Calu3 (cell line): ENCODE measurements at places on chromosomes 1 and 21.

DNA sequence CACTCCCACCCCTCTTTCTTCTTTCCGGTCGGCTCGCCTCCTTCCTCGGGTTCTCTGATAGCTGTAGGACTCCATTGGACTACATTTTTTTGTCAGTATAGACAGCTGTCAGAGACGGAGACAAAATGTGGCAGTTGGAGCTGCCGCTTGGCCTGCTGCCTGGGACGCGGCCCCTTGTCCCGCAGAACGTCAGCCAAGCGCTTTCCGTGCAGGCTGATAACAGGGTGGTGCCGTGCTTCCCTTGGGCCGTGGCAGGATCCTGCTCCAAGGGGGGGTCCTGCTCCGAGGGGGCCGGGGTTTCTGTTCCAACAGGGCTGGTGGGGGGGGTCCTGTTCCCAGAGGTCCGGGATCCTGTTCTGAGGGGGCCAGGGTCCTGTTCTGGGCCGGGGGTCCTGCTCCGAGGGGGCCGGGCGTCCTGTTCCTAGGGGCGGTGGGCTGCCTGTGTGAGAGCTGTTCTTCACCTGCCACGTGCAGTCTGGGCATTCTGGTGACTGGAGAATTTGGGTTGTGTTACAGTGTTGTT, 4.9 kb downstream of the SKI start:
- peak overlapping the region; percentile 87 for H3K4me3 ChIP-seq
- H3K4me1 ChIP-seq: peaks cover 20% of the 10 kb centered on the region
- no peaks in the 10 kb centered on the region for H3K27me3 ChIP-seq
- H3K27ac ChIP-seq: no peak overlapping the region
- peaks cover 50% of the 10 kb centered on the region for H3K36me3 ChIP-seq
- no peak for DNase-seq

- no peak for DNase-seq
- H3K36me3 ChIP-seq: no peaks in the 10 kb centered on the region
These were observed 53.6 kb downstream of the FGGY start for GRCh38 chr1:59350521-59350920.

DNA sequence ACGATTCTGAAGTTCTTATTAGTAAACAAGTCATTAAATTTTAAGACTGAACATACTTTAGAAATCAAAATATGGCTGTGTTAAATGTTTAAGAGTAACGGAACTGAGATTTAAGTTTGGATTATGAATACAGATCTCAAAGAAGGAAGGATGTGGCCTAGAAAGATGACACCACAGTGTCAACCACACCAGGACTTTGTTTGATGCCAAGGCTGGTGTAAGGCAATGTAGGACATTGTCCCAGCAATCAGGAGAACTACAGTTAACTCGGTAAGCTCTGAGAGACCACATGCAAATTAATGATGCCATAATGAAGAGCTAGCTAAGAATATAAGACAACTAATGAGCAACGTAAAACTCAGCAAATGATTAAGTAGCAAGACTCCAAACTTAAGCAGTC, 932.9 kb downstream of the ADGRL2 start:
- no peak for DNase-seq
- H3K27me3 ChIP-seq: no peaks in the 10 kb centered on the region
- H3K4me3 ChIP-seq: no peak overlapping the region
- H3K36me3 ChIP-seq: no peaks in the 10 kb centered on the region
- no peak overlapping the region for H3K27ac ChIP-seq

GRCh38 chr1:177830531-177831135, 139.2 kb downstream of the SEC16B start:
- H3K27ac ChIP-seq: no peak overlapping the region
- no peaks in the 10 kb centered on the region for H3K36me3 ChIP-seq
- DNase-seq: no peak
- peaks cover 30% of the 10 kb centered on the region for H3K27me3 ChIP-seq

DNA sequence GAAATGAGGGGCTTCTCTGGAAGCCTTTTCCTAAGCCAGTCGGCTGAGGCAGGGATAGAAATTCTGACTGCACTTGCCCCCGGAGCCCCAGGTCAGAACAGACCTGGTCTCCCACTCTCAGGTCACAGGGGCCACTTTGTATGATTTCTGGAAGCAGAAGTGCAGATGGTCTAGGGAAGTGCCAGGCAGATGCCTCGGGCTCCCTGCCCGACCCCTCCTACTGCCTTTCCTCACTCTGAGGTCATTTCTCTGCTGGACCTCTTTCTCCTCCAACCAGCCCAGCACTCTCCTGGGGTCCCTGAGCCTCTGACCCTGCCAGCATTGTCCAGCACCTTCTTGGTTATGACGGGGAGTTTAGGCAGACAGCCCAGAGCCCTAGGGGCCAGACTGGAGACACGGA, 8.7 kb downstream of the RUNX3 start:
- H3K36me3 ChIP-seq: no peaks in the 10 kb centered on the region
- peaks cover 67% of the 10 kb centered on the region for H3K27me3 ChIP-seq
- no peak overlapping the region for H3K4me3 ChIP-seq
- no peak for DNase-seq
- no peak overlapping the region for H3K27ac ChIP-seq
